ENCODE measurements at places on chromosomes 3 and 15. TPM values are rescaled to one million over a fixed set of nuclear protein-coding genes. Genes with fewer than 3 reads are reported as not detected.

Gene VGLL3
- 26.2 TPM for total RNA-seq

Gene SLC28A2
- not detected for total RNA-seq

Gene RTP1
- not detected for total RNA-seq

Gene BMF
- 5.0 TPM for total RNA-seq

Gene PPP1R14D
- total RNA-seq: not detected

Gene SUSD5
- total RNA-seq: 1.1 TPM

Gene XIRP1
- total RNA-seq: 1.3 TPM

GRCh38 chr15:101206176-101206591 is 45.7 kb downstream of the CHSY1 start:
- H3K36me3 ChIP-seq: no peaks in the 10 kb centered on the region
- H3K4me1 ChIP-seq: peaks cover 77% of the 10 kb centered on the region
- no peak overlapping the region for H3K27ac ChIP-seq

DNA sequence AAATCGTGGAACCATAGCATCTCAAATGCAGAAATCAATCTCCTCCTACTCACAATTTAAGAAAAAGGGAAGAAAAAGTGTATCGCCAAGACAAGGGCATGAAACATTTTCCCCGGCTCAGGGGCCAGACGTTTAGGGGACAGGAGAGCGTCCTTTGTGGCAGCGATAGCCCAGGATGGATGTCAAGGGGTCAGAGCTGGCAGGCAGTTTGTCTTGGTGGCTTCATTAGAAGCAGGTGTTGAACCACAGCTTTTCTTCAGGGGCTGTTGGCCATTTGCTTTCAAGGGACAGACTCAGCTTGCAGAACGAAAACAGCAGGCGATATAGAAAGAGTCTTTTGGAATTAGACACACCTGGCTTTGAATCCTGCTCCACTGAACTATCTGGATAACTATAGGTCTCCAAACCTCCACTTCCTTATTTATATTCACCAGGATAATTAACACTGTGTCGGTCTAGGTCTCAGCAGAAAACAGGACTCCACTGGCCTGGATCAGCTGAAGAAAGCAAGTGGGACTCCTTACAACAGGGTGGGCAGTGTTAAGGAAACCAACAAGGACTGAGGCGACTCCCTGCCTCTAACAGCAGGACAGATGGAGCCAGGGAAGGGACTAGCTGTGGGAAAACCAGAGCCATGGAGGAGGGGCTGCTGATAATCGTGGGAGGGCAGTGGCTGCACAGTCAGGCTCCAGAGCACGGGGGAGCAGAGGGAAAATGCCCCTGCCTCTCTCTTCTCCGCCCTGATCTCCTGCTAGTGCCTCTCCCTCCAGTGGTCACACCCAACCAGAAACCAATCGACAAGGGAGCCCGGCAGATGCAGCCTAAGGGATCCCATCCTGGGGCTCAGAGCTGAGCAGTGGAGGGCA is 123.6 kb downstream of the LIPC start:
- H3K36me3 ChIP-seq: no peaks in the 10 kb centered on the region
- no peak overlapping the region for H3K4me3 ChIP-seq

DNA sequence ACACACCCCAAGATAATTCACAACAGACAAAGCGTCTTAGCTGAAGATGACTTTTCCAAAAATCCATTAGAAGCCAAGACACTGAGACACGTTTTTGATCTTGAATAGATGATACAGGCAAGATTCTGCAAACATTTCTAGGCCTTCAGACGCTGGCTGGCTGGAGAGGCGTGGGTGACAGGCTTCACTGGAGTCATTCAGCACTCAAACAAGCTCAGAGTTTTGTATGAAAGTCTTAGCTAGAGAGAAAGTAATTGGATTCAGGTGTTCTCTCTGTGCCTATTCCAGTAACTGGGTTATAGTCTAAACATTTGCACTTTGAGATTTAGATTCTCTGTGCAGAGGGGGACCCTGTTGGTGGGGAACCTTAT is 147.7 kb upstream of the BHLHE40 start:
- H3K36me3 ChIP-seq: no peaks in the 10 kb centered on the region
- peaks cover 34% of the 10 kb centered on the region for H3K4me1 ChIP-seq

- H3K4me1 ChIP-seq: peaks cover 35% of the 10 kb centered on the region
- H3K4me3 ChIP-seq: peak within 1 kb of the TSS; percentile 77
- no peaks in the 10 kb centered on the region for H3K27me3 ChIP-seq
- no peak for DNase-seq
Observed at GRCh38 chr3:184186184-184186901, at the start of gene ABCF3. TSS of gene ABCF3 (plus strand) at chr3:184186199. CDS start at chr3:184186208, 9 bp downstream.

DNA sequence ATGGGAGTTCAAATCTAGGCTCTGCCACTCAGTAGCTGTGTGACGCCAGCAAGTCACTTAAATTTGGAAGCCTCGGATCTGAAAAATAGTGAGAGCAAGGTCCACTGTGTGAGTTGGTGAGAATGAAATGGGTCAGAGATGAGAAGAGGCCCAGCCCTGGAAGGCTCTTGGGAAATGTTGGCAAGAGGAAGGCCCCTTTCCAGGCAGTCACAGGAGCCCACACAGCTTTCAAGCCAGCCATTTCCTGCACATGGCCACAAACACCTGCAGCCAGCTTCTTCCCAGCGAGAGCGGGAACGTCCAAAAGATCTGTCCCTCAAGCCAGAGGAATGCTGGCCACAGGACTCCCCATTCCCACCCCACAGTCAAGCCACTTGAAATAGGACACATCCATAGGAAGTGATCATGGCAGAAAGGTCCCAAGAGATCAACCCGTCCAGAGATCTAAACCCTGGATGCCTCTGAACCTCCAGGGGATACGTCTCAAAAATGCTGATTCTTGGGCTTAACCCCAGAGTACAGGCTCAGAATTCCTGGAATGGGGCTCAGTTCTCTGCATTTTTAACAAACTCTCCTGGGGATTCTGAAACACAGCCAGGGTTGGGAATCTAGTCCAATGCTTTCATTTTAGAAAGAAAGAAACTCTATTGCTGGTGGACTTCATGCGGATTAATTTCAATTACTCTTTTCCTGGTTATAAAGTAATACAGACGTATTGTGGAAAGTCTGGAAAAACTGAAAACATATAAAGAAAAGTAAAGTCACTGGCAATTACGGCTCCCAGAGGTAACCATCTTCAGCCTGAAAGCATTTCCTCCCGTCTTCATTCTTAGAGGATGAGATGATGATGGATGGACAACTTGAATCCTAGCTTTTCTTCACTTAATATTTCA is 35.9 kb downstream of the NTRK3 start:
- no peaks in the 10 kb centered on the region for H3K36me3 ChIP-seq
- peaks cover 18% of the 10 kb centered on the region for H3K4me1 ChIP-seq
- H3K27ac ChIP-seq: no peak overlapping the region
- DNase-seq: no peak
- H3K27me3 ChIP-seq: no peaks in the 10 kb centered on the region
- no peak overlapping the region for H3K4me3 ChIP-seq

DNA sequence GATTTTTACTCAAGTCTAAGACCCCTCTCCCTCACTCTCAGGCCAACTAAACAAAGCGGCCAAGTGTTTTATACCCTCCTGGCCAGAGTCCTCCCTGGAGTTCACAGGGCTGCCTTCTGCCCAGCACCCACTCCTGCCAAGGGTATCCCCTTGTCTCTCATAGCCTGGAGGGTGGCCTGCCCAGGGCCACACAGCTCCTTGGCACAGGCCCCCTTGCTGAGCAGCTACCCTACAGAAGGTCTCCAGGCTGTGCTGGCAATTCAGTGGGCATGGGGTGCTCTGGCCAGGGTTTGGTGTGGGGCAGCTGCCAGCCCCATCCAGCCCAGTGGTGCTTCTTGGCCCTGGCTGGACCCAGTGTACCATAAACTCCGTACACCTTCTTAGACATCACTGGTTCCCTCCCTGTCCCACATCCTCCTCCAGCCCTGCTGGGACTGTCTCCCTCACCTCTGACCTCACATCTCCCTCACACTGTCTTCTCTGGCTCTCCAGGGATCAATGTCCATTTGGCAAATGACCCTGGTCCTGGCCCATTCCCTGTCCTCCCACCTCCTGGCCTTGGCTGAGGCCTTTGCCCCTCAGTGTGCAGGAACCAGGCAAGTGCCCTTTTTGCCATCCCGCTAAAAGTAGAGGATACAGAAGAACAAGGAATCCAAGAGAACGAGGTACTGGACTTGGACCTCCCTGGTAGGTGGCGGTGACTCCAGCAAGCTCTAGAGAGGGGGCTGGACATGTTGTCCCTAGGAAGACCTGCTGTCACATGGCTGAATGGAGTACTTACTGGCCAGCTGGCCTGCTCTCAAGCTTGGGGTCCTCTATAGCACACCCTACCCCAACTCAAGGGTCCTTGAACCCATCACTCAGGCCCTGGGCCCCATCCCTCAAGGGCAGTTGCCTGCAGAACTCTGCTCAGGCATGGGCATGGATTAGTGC is 50.0 kb upstream of the TRPM1 start:
- no peaks in the 10 kb centered on the region for H3K4me1 ChIP-seq
- H3K4me3 ChIP-seq: no peak overlapping the region
- H3K36me3 ChIP-seq: no peaks in the 10 kb centered on the region
- no peak for DNase-seq

- H3K4me1 ChIP-seq: peaks cover 13% of the 10 kb centered on the region
- H3K4me3 ChIP-seq: no peak overlapping the region
- no peaks in the 10 kb centered on the region for H3K36me3 ChIP-seq
- H3K27me3 ChIP-seq: no peaks in the 10 kb centered on the region
- no peak overlapping the region for H3K27ac ChIP-seq
Observed at GRCh38 chr3:185582236-185582635, 3.9 kb upstream of the SENP2 start.

DNA sequence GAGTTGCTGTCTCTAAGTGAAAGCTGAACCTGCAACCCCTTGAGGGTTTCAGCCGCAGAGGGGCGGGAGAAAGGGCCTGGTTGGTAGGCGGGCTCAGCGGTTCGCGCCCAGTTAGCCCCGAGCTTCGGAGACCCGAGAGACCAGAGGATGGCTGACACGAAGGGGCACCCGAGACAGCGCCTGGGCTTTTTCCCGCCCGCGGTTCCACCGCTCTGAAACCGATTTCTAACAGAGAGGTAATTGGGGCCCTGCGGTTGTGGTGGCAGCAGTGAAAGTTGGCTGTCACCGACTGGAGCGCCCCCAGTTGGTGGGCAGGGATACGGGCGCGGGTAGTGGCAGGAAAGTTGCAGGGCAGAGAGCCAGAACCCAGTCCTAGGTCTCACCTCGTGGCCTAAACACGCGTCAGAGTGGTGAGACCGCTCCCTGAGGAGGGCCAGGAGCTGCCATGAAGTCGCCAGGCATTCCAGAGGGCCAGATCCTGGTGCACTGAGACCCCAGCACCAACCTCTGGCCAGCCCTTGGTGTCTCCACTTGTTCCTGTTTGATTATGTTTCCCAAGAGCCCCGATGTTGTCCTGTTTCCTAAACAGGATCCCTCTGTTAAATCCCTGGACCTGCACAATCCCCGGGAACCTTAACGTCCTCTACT is 625 bp upstream of the ELL3 start:
- H3K36me3 ChIP-seq: peaks cover 17% of the 10 kb centered on the region
- H3K4me3 ChIP-seq: peak overlapping the region; percentile 79
- H3K27ac ChIP-seq: peak overlapping the region; percentile 94
- DNase-seq: peak; percentile 96

- no peak overlapping the region for H3K27ac ChIP-seq
- no peaks in the 10 kb centered on the region for H3K27me3 ChIP-seq
- no peak for DNase-seq
- H3K4me1 ChIP-seq: peaks cover 16% of the 10 kb centered on the region
Observed at GRCh38 chr3:171346019-171346418, 114.2 kb downstream of the TNIK start.

DNA sequence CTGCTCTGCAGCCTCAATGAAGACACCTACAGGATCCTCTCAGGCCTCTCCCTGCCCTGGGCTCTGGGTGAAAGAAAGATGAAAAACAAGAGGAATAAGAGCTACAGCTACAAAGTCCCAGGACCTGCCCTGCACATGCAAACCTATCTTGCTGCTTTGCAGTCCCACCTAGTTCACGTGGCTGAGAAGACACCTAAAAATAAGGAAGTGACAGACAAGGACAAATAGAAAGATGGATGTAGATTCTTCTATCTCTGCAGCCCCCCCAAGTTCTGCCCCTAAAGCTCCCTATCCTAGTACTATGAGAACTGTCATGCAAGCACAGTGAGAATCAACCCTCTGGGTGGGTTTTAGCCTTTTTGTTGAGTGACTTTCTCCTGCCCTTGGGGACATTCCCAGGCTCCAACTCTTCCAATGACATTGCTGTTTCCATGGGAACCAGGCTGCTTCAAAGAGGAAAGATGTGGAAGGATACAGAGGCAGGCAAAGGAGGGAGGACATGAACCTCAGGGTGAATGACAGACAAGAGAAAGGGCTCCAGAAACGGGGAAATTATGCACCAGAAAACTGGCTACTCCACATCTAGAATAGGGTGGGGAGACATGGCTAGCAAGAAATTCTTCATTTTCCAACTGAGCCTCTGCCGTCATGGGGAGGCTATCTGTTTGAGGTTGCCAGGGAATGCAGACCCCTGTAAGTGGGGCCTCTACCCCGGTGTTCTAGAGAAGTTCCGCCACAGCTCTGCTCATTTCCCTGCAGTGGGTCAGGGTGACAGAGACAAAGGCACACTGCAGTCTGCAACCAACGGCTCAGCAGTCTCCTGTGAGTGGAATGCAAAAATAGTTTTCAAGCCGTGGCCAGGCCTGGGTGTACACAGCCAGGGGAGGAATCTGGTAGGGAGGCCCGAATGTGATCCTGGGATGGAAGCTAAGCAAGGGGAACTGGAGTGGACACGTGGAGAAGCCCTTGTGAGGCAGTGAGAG is 5.2 kb downstream of the CSPG5 start:
- peaks cover 10% of the 10 kb centered on the region for H3K4me1 ChIP-seq
- H3K4me3 ChIP-seq: no peak overlapping the region
- H3K27ac ChIP-seq: no peak overlapping the region
- no peaks in the 10 kb centered on the region for H3K36me3 ChIP-seq
- no peak for DNase-seq
- H3K27me3 ChIP-seq: no peaks in the 10 kb centered on the region

- no peaks in the 10 kb centered on the region for H3K27me3 ChIP-seq
- H3K36me3 ChIP-seq: peaks cover 18% of the 10 kb centered on the region
- DNase-seq: no peak
- no peak overlapping the region for H3K27ac ChIP-seq
- no peaks in the 10 kb centered on the region for H3K4me1 ChIP-seq
Observed at GRCh38 chr15:55327387-55327786, 8.4 kb downstream of the PIGB start.

DNA sequence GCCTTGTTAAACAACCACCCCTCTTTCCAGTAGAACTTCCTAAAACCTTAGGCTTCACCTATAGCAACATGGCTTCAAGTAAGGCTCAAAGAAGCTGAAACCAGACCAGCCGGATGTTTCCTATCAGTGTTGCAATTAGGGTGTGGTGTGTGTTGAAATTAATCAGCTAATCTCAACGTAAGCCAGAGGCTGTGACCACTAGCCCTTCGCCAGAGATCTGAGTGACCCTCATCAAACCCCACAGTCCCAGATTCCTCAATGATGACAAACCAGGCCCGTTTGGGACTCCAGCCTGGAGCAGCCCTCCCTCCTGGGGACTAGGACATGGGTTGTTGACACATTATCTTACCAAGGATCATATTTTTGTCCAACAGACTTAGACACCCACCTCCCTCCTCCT is 27.3 kb downstream of the CYP11A1 start:
- no peaks in the 10 kb centered on the region for H3K36me3 ChIP-seq
- H3K4me3 ChIP-seq: no peak overlapping the region
- no peak overlapping the region for H3K27ac ChIP-seq
- DNase-seq: no peak
- H3K27me3 ChIP-seq: no peaks in the 10 kb centered on the region

GRCh38 chr15:87816016-87816415 is 440.5 kb downstream of the NTRK3 start:
- no peaks in the 10 kb centered on the region for H3K27me3 ChIP-seq
- peak; percentile 39 for DNase-seq
- no peaks in the 10 kb centered on the region for H3K36me3 ChIP-seq

- DNase-seq: no peak
- H3K27me3 ChIP-seq: no peaks in the 10 kb centered on the region
- no peak overlapping the region for H3K27ac ChIP-seq
- H3K4me1 ChIP-seq: no peaks in the 10 kb centered on the region
Observed at GRCh38 chr3:1611824-1612223, 486.8 kb upstream of the CNTN4 start.

- no peak for DNase-seq
- peaks cover 61% of the 10 kb centered on the region for H3K4me1 ChIP-seq
- no peak overlapping the region for H3K4me3 ChIP-seq
Observed at GRCh38 chr3:49805367-49805782, 2.3 kb downstream of the INKA1 start.
